ENCODE measurements at places on chromosomes 6 and 20.
A peak's percentile ranks its signal among the peaks of the same experiment; 100 is the strongest.

DNA sequence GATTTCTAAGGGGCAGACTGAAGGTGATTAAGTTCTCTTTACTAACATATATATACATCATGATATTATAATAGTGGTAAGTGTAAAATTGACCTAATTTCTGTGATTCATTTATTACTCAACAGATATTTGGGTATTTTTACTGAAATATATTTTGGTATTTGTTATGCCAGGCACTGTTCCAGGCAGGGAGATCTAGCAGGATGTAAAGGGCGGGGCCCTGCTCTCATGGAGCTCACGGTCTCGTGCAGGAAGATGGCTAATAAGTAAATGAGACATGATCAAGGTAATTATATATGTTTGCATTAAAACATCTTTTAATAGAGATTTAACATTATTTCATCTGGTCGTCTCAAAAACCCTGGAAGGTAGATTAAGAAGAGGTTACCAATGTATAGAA, 27.7 kb downstream of the FAM50B start:
- no peak for DNase-seq

DNA sequence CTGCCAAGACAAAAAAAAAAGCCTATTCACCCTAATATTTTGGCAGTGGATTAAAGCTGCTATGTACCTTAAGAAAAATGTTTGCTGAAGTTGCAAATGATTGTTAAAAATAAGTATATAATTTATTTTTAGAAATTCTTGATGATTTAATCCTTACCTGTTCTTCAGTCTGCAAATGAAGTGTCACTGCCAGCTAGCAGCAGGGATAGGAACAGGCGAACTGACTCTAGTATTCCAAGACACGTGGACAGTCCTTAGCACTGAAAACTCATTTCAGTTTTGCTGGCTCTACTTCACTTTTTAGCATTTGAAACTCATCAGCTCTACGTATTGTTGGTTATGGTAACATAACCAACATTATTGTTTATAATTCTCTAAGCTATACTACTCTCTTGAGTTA, 204.4 kb upstream of the ID4 start:
- no peak for DNase-seq

GRCh38 chr6:80742481-80742880, 636.0 kb downstream of the BCKDHB start:
- DNase-seq, result no peak

DNA sequence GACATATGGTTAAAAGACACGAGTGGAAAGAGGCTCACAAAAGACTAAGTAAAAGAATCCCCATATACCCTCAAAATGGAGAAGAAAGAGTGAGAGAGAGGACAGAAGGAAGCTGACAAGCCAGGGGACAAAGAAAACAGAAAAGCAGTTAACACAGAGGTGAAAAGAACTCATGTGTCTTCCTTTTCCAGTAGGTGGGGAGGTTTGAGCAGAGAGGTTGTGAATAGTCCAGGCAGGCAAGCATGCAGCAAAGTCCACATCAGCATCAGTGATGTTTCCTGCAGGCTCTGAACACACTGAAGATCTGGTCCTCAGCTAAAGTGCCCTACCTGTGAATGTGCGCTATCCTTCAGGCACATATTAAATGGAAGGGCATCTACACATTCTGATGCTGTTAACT, 196.5 kb upstream of the IRAK1BP1 start:
- DNase-seq, result no peak

DNA sequence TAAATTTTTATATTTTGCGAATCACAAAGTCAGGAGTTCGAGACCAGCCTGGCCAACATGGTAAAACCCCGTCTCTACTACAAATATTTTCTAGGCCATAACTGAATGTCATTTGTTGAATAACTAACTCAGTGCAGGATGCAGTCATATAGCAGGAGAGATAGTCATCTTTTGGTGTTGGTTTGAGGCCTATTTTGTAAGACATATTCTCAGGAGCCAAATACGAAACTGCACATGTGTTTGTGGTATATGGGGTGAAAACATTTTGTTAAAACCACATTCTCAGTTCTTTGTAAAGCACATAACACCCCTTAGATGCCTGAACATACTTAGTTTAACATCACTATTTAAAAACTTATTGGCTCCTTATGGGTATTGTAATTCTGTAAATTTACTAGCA, 4.7 kb upstream of the ENPP5 start:
- DNase-seq, result peak; percentile 41

DNA sequence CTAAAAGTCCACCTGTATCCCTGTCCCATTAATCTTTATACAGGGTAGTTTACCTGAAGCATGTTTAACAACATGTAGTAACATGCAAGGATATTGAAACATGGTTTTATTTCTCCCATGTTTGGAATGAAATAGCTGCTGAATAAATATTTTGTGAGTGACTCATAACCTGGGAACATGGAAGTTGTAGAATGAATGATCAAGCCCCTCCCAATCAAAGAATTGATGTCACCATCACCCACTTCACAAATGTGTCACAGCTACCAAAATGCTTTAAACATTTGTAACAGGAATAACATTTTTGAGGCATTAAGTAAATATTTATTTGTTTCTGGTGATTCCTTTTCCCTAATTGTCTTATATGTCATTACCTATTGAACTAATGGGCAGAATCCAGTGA, 58.9 kb upstream of the TNFAIP3 start:
- no peak for DNase-seq

DNA sequence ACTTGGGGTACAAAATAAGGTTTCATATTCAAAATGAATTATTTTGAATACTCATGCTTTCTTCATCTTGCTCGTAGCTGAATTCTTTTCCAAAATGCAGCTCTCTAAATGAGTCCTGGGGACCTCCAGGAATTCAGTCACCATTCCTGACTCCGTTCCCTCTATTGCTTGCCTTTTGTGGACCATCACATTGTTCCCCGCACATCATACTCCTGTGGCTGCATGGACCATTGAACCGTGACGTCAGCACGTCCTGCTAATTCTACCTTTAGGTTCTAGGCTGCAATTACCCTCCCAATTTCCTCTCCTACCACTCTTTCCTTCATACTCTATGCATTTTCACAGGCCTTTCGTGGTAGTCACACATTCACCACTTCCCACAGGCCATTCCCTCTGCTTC, 173.1 kb upstream of the ID4 start:
- DNase-seq, result no peak

GRCh38 chr6:53924821-53925422, 130.1 kb downstream of the LRRC1 start:
- DNase-seq, result no peak

DNA sequence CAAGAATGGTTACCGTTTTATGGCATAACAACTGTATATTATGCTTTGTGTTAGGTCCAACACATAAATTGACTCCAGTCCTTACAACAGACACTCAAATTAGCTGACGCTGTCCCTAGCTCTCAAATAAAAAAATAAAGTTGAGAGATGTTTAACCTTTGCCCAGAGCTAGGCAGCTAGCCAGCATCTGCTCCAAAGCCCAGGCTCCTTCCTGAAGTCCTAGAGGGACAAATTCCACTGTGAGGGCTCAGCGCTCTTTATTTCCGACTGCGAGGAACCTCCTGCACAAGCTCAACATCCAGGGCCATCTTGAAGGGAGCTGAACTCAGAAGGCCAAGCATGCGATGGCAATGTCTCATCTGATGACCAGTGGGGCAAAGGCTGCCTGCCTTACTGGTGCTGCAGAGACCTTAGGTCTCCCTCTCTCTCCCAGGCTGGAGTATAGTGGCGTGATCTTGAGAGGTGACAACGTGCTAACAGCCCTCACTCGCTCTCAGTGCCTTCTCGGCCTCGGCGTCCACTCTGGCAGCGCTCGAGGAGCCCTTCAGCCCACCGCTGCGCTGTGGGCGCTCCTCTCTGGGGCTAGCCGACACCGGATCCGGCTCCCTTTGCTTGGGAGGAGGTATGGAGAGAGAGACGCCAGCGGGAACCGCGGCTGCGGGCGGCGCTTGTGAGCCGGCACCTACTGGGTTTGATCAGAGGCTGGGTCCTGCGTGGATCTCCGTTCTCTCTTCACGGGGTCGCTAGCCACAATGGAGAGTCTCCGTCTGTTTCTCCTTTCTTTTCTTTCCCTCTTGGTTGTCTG, 24.7 kb upstream of the GFOD1 start:
- DNase-seq, result no peak

DNA sequence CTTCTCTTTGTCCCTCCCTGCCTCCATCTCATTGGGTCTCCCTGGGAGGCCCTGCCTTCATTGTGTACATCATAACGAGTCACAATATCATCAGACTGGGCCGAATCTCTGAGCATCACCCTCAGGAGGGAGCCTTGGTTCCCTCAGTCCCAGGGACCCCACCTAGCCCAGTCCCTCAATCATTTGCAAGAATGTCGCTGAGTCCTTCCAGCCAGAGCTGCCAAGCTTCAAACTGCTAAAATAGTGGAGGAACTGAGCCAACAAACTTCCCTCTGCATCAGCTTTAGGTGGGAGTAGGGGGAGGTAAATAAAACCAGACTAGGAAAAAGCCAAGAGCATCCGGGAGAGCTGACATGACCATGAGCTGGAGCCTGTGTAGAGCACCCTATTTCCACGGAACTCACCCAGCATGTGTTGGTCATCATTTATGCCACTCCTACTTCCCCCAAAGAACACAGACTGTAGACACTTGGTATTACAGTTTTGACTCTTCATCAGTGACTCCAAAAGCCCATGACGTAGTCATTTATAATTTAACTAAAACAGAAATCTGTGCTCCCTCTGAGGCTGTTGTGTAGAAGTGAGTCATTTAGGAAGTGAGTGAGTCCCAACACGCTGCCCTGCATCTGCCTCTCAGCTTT, 28.8 kb upstream of the IL17A start:
- peak; percentile 22 for DNase-seq

- DNase-seq, result no peak
Observed at GRCh38 chr20:46312075-46312944, 4.0 kb upstream of the CDH22 start.

- DNase-seq, result no peak
Observed at GRCh38 chr20:1467355-1468116, 887 bp upstream of the NSFL1C start.

DNA sequence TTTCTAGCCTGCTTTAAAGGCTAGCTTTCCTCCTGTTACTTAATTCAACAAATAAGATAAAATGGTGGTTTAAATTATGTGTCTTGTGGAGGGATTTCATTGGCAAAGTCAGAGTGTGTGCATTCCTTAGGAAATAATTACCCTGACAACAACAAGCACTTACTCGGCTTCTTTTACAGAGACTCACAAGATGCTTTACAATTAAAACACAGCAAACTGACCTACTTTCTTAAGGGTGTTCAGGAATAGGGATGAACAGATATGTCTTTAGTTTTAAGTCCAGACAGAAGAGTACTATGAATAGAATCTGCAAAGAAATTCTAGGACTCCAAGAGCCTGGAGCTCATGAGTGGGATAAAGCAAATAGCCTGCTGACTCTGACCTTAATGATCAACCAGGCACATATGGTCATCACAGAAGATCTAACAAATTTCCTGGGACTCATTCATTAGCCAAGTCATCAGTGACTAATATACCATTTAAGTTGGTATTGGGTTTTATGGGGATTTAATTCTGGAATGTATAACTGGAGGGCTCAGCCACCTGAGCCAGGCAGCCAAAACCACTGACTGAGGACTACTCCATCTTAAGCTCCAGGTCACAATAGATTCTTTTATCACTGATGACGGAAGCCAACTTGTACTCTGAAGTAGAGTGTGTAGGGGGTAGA, 161.8 kb upstream of the RIMS1 start:
- no peak for DNase-seq

DNA sequence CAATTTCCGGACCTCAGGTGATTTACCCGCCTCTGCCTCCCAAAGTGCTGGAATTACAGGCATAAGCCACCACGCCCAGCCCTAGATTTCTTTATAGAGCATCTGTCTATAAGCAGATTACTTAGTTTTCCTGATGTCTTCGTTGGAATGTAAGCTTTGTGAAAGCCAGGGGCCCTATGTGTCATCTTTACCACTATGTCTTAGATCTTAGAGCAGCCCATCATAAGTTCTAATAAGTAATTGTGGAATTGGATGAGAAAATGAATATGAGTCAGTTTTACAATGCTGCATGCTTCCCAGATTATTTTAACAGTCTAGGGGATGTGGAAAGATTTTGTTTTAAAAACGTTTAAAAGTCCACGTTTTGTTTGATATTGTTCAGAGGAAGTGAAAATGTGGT, 9.1 kb upstream of the ZBTB2 start:
- no peak for DNase-seq

DNA sequence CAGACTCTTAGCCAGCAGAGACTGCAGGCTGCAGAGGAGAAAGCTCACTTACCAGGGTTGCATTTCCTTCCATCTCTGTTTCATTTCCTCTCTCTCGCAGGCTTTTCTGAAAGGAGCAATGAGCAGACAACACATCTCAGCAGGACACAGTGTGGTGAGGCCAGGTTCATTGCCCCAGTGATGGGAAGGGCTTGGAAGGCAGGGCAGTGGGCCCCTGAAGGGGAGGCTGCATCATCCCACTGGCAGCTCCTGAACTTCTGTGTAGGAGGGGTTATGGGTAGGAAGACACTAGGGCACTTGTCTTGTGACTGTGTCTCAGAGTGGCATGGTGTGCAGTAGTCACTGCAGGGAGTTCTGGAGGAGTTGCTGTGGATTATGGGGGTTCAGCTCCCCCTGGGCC, 246.8 kb downstream of the QKI start:
- DNase-seq, result peak; percentile 48

DNA sequence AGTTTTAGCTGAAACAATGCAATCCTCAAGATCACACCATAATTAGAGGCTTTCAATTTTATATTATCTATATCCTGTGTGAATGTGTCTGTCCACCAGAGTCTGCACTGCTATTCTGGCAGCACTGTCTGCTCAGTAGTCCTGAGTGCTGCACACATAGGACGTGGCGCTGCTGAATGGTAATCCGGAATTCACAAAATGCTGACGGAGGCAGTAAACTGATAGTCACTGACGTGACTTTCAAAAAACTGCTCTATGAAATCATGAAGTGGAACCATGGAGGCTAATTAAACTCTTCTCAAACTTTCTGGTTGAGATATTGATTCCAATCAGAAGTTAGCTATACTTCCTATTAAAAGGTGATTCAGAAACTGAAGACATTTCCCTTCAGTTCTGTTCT, 190.8 kb upstream of the NOX3 start:
- DNase-seq, result no peak

- DNase-seq, result no peak
Observed at GRCh38 chr6:31586008-31586407, at the start of gene LST1. TSS of gene LST1 (plus strand) at chr6:31586277. CDS start at chr6:31587300, 1,023 bp downstream.

DNA sequence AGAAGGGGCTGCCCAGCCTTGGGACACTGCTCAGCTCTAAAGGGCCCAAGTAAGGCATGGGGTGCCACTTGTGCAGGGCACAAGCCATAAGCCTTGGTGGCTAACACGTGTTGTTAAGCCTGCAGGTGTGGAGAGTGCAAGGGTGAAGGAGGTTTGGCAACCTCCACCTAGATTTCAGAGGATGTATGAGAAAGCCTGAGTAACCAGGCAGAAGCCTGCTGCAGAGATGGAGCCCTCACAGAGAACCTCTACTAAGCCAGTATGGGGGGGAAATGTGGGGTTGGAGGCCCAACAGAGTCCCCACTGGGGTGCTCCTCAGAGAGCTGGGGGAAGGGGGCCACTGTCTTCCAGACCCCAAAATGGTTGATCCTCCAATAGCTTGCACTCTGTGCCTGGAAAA, 32.6 kb downstream of the SERINC1 start:
- DNase-seq, result no peak

GRCh38 chr20:46798430-46798829, 89.0 kb downstream of the SLC2A10 start:
- DNase-seq, result no peak

- no peak for DNase-seq
Observed at GRCh38 chr6:154592199-154592860, 81.8 kb upstream of the CNKSR3 start.

- DNase-seq, result no peak
Observed at GRCh38 chr6:153599901-153600300, 439.1 kb upstream of the OPRM1 start.

- DNase-seq, result no peak
Observed at GRCh38 chr6:93721386-93722048, 302.2 kb upstream of the EPHA7 start.

- DNase-seq, result no peak
Observed at GRCh38 chr6:43785220-43785752, 15.3 kb downstream of the VEGFA start.

Data from GM10248 (cell line).